CD8-positive, alpha-beta T cell (primary cell): ENCODE measurements at places on chromosomes 13 and 19.

DNA sequence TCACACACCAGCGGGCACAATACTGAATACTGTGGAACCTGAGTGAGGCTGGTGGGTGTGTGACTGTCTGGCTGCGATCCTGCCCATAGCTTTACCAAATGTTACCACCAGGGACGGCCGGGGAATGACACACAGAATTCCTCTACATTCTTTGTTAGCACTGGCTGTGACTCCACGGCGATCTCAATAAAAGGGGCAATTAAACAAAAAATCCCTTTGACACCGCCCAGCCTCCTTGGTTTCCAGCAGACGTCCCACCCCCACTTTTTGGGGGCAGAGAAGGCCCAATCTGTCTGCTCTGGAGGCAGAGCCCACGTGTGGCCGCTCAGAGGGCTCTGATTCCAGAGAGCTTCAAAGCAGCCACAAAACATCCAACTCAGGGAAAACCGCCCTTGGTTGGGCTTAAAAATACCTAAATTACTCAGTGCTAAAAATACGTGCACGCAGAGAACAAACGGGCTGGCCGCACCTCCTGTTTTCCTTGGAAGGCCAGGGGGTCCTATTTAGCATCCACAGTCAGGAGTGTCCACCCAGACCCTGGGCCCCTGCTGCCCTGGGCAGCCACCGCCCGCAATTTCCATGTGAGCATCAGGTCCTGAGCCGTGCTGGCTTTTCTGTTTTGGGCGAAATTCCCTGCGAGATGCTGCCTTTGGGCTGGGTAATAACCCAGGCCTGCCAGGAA is 47.8 kb downstream of the GADD45B start:
- DNase-seq: no peak

- no peak for DNase-seq
Observed at GRCh38 chr19:8332976-8333766, 9.9 kb downstream of the KANK3 start.

GRCh38 chr13:113904411-113904810 is 40.5 kb upstream of the GAS6 start:
- DNase-seq: no peak

GRCh38 chr13:46297361-46297811 is 85.7 kb downstream of the LRRC63 start:
- no peak for DNase-seq

- DNase-seq: no peak
Observed at GRCh38 chr19:2933490-2933910, 11.3 kb downstream of the ZNF77 start.
